ENCODE measurements at places on chromosomes 7 and 10.

- DNase-seq: no peak
Observed at GRCh38 chr10:114938856-114939193, 830 bp downstream of the TRUB1 start.

DNA sequence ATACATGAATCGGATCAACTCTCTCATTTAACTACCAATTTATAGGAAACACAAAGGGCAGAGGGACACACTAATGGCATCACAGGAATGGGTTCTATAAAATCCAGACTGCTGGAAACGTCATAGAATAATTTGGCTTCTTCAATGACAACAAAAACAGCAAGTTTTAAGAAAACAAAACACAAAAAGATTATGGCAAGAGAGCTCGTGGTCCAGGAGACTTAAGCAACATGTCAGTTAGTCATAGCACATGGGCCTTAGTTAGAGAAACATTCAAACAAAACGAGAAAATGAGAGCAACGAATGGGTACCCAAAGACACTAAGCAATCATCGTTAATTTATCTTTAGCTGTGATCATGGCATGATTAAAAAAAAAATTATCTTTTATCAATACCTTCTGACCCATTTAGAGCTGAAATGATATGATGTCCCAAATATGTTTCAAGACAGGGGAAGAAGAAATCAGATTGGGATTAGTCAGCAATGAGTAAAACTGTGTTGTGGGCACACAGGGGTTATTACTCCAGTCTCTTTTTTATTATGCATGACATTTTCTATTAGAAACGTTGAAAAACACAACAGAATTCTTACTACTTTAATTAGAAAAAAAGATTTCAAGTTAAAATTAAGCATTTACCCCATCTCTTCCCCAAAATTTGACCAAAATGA is 28.3 kb downstream of the NCAPG2 start:
- no peak for DNase-seq

DNA sequence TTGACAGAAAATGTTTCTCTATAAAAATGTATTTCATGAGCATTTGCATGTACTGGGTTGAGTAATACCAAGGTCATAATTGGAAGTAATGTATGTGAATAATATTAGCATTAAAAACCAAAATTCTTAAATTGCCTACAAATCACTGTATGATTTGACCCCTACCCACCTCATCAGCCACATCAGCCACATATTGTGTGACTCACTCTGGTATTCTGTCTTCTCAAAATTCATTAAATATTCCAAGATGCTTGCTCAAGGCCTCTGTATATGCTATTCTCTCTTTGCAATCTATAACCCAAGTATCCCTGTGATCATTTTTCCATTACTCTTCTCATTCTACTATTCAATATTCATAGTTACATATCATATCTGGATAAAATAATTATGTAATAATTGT is 21.4 kb downstream of the POT1 start:
- no peak for DNase-seq

DNA sequence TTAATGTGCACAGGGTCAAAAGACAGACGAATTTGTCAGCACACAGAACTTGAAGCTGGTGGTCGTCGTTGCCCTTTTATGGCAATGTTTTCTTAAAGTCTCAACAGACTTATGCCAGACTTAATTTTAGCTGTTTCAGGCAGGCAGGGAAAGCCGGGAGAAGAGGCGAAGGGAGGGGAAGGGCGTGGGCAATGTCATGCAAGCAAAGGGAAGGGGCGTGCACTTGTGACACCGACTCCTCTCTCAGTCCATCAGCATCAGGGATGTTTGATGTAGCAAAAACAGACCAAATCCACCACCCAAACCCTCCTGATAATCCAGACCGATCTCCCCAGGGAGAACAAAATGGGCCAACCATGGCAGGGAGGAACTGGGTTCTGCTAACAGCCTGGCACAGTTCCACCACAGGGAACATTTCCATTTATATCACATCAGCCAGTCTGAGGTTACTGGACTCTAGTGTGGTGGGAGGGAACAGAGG is 118.1 kb upstream of the RHEB start:
- no peak for DNase-seq

- no peak for DNase-seq
Observed at GRCh38 chr7:74503943-74504342, 50.2 kb downstream of the GTF2IRD1 start.

GRCh38 chr10:128625926-128626325 is 499.7 kb upstream of the MKI67 start:
- DNase-seq: no peak

DNA sequence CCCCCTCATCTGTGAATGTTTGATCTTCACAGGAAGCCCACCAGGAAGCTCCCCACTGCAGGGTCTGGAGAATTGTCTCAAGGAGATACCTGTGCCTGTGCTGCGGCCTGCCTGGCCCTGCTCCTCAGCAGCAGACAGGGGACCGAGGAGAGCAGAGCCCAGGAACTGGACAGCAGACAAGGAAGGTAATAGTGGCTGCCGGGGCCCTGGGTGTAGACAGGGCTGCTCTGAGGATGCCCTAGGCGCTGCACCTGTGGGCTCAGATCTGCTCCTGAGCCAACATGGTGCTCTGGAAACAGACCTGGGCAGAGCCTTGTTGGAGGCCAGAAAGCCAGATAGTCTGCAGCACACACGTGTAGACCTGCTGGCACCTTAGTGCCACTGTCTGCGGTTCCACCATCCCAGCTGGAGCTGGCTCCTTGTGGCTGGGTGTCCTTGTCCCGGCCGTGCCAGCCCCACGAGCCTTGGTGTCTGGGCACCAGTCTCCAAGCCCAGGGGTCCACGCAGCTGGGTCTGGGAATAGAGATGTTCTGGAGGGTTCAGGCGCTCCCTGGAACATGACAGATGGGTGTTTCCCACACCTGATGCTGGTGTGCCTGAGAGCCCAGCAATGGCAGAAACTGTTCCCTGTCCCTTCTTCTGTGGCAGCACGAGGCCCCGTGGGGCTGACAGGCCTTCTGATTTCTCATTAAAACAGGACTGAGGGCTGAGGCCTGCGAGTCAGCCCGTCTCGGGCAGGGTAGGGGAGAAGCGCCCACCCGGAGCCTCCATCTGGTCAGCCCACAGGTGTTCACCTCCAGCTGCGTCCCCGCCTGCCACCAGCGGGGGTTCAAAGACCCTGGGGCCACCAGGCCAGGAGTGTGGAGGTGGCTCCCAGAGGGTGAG is 44.7 kb downstream of the ZNF467 start:
- DNase-seq: no peak

GRCh38 chr7:152176797-152177196 is 151.3 kb downstream of the GALNT11 start:
- no peak for DNase-seq

DNA sequence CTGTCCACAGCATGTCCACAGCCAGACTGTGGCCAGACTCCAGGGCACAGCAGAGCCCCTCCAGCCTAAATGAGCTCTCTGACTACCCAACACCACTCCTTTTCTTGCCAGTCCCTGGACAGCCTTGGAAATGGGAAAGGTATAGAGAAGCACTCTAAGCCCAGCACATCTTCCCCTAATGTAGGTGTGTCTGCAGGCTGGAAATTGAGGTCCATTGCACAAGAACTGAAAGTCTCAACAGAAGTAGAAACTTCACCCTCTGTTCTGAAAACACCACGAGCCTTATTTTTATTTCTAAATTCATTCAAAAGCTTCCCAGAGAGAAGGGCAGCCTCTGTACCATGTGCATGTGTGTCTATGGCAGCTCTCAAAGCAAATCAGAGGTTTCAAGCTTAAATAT is 3.7 kb upstream of the KCNMA1 start:
- no peak for DNase-seq

DNA sequence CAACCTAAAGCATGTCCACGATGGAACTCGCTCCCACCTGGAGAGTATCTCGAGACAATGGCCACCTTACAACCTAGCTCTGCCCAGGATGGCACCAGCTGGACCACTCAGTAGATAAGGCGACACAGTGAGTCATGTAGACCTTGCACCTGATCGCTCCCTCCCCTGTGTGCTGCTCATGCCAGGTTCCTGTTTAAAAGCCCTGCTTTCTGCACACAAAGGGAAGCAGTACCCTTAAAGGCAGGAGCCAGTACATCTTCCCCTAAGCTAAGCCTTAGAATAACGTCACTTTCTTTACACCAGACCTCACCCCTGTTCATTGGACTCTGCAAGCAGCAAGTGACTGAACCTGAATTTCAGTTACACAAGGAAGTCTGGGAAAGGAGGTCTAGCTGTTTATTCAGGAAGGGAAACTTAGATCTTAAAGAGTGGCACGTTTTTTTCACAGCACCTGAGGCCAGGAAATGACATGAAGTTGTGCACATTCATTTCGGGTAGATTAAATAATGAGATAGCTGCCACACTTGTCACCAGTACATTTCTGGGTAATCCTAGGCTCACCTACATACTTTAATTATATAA is 117.9 kb downstream of the MTPAP start:
- no peak for DNase-seq

GRCh38 chr7:20236790-20237189 is 19.6 kb upstream of the MACC1 start:
- no peak for DNase-seq

GRCh38 chr7:132117181-132117580 is 459.1 kb downstream of the PLXNA4 start:
- DNase-seq: no peak

GRCh38 chr10:49738616-49739360 is 23.3 kb downstream of the OGDHL start:
- DNase-seq: no peak

DNA sequence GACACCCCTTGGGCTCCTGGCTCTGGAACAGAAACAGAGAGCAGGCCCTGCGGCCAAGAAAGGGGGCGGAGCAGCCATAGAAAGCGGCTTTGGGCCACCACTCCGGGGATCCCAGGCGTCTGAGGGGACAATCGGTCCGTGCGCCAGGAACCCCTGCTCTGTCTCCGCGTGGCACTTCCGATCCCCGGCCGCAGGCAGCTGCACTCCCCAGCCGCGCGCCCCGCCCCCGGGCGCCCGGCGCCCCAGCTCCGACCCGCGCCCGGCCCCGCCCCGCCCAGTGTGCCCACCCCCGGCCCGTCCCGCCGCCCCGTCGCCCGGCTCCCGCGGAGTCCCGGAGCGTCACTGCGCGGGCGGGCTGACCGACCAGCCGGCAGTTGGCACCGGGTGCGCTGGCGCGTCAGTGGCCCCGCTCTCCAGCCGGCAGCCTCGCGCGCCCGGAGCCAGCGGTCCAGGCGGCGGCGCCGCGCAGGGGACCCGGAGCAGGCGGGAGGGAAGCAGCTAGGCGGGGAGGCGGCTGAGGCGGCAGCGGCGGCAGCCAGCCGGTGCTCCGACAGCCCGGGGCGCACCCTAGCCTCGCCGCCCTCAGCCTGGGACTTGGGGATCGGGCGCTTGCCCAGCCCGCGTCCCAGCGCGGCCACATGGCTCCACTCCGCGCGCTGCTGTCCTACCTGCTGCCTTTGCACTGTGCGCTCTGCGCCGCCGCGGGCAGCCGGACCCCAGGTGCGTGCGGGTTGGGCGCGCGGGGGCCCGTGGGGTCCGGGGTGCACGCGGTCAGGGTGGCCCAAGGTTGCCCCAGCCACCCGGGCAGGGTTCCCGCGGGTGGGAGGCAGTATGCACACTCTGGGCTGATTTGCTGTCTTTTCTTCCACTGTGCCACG is at the start of gene ADAMTS14:
Gene ADAMTS14, plus strand, starts transcription at position 342 of the 878 bp plus-strand sequence. Its CDS starts 297 bp downstream, at position 639.
- no peak for DNase-seq

- no peak for DNase-seq
Observed at GRCh38 chr7:139743267-139743966, 34.4 kb downstream of the HIPK2 start.

- no peak for DNase-seq
Observed at GRCh38 chr7:92827464-92828120, 8.8 kb downstream of the CDK6 start.

GRCh38 chr7:66399566-66399965 is 194.4 kb downstream of the TPST1 start:
- no peak for DNase-seq

DNA sequence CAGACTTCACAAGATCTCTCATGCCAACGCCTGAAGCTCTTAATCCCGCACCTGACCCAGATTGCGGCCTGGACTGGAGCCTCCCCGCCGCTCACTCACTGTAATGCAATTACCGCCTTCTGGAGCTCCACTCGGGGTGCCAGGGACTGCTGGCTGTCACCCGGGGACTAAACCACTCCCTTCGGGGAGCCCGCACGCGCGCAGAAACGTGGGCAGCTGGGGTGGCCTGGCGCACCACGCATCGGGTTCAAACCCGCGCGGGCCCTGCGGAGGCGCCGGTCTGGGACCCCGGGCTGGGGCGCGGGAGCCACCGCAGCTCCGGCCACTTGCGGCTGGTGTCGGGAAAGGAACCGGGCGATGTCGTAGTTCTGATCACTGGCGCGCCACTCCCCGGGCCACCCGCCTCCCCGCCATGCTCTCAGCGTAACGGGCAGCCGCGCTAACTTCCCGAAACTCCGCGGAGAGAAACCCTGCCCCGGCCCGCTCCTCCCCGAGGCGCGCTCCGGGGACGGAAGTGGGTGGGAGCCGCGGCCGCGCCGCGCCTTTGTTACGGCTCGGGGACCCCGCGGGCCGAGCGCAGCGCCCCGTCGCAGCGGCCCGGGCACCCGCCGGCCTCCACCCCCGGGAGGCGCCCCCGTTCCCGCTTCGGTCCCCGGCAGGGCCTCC is 100.3 kb upstream of the SVIL start:
- no peak for DNase-seq

GRCh38 chr10:87504307-87504639 is 420 bp upstream of the MINPP1 start:
- no peak for DNase-seq

DNA sequence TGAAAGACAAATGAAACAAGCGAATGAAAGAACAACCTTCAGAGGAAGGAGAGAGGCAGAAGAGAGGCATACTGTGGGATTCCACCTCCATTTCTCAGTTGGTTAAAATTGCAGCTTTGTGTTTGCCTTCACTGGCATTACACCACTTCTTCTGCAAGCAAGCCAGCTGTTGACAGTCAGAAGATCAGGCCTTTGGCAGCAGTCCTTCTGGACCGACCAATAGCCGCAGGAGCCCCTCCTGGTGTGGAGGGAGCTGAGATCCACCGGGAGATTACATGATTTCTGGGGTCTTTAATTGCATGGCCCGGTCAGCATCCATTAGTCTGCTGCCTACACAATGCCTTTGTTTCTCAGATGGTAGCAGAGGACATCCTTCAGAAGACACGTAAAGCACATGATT is 206.7 kb downstream of the ADAM12 start:
- DNase-seq: no peak

Measured in esophagus squamous epithelium (tissue), 5 donors.